ENCODE measurements at places on chromosomes 7 and 10.
A peak's percentile ranks its signal among the peaks of the same experiment; 100 is the strongest.

DNA sequence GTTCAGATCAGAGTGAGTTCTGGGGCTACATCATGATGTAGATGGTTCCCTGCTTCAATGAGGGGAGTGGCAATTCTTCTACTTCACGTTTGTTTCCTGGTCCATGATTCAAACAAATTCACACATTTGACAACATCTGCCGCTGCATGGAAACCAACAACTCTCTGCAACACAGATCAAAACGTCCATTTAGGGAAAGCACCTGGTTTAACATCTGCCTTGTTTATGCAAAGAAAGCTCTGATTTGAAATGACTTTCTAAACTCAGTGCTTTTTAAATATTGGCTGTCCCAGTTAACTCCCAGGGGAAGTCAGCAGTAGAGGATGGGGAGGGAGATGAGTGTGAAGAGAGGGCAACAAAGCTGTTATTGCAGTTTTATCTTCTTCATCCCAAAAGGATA, 93.8 kb downstream of the GAD2 start:
- DNase-seq, result no peak

DNA sequence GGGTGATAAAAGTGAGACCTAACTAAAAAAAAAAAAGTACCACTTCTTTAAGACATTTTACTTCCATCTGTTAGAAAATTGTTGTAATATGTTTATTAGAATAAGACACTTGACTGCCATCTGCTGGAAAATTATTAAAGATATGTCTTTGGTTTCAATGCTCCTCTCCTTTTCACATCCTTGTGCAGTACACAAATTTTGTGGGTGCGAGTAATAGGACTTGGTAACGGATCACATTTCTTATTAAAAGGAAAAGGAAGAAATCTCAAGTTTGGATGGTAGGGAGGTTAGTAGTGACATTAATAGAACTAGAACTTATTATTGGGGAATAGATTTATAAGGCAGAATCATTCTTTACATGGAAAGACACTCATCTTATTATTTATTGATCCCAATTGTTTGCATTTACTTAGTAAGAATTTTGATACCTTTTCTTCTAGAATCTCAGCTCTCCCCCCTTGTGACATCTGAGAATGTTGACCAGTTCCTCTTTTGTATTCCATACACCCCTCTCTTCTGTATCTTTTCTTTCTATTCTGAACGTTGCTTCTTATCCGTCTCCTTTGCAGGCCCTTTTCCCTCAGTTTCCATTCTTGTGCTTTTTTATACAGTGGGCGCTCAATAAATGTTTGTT, 43.0 kb upstream of the RPA3 start:
- DNase-seq, result peak; percentile 85

- DNase-seq, result no peak
These were observed 146.9 kb upstream of the ZMIZ1 start for GRCh38 chr10:78921895-78922294.

GRCh38 chr10:75528392-75528791, 97.0 kb downstream of the LRMDA start:
- DNase-seq, result no peak

DNA sequence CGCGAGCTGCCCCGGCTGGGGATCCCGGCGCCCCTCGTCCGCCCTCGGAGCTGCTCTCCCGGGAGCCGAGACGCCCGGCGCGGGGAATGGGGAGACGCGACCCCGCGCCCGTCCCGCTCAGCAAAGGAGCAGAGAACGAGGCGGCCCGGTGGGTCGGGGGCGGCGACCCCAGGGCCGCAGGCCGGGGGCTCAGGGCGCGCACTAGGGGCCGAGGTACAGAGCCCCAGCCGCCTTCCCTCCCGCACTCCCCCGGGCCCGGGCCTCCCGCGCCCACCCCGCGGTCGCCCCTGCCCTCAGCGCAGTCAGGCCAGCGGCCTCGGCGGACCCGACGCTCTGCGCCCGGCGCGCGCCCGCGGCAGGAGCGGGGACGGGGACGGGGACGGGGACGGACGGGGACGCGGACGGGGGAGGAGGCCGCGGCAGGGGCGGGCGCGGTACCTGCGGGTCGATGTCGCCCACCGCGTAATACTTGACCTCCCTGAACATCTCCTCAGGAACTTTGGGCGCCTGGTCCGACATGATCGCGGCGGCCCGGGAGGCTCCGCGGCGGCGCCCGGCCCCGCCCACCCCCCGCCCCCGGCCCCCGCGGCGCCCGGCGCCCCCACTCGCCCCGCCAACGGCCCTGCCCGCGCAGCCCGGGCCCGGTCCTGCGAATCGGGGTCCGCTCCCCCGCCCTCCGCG, 373 bp downstream of the PAXIP1 start:
- DNase-seq, result no peak

- DNase-seq, result no peak
These were observed 18.9 kb downstream of the APBB1IP start for GRCh38 chr10:26457088-26457487.

DNA sequence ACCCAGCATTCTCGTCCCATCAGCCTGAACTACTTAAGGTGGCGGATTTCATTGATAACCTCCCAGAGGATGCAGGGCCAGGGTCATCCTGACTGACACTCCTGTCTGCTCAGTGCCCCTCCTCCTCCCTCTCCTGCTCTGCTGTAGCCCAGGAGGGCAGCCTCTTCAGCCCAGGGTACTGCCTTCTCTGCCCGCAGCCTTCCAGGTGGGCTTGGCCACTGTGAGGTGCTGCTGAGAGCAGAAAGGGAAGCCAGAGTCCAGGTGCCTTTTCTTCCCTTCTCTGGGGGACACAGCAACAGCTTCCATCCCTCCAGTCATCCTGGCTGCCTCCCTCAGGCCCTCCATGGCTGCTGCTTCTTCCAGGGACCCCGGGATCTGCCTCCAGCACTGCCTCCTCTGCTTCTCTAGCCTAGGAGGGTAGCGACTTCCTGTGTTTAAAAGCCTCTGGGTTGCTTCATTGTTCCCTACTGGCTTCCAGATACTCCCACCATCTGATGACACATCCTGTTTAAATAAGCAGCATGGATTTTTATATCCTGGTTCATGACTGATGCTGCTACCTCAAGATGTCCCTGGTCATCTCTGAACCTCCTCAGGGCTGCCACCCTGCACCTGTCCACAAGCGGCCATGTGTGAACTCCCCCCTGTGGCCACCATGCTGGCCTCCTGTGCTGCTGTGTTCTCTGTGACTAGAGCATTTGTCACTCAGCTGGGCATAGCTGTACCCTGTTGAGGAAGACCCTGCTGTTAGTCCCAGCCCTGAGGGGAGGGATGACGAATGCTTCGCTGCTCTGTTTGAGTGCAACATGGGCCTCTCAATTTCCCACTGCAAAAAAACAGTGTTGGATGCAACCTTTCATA, 55.8 kb downstream of the AKR1C4 start:
- no peak for DNase-seq

GRCh38 chr10:103562383-103562782, 68.9 kb downstream of the NEURL1 start:
- DNase-seq, result no peak

DNA sequence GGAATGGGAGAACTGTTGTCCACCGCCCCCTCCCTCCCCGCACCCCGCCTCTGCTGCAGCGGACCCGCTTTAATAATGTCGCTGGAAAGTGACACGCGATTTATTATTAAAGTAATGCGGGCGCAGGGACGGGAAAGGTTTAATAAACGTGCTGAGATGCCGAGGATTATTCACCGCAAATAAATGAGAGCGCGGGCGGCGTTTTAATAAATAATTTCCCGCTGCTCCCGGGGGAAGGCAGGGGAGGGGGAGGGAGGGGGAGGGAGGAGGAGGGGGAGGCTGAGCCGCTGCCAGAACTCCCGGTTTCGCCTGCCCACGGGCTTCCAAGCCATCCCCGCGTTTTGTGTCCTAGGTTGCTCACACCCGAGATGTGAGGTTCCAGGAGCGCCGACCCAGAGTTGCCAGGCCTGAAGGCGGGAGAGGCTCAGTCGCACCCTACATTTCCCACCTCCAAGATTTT, 5.1 kb downstream of the KAZALD1 start:
- DNase-seq, result no peak

- DNase-seq, result no peak
These were observed 36.0 kb upstream of the RSU1 start for GRCh38 chr10:16853201-16853600.

DNA sequence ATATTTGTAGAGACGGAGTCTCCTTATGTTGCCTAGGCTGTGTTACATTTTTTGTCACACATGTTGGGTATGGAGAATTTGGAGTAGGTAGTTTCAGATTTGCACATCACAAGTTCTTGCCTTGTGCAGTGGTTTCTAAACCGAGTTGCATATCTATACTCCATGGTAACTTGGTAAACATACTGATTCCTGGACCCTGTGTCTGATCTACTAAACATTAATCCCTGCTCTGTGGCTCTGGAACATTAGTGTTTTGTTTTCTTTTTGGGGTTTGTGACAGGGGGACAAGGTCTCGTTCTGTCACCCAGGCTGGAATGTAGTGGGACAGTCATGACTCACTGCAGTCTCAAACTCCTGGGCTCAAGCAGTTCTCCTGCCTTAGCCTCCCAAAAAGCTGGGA, 24.7 kb downstream of the AUTS2 start:
- DNase-seq, result no peak

- DNase-seq, result no peak
These were observed 350.0 kb upstream of the FZD8 start for GRCh38 chr10:35992107-35992506.

DNA sequence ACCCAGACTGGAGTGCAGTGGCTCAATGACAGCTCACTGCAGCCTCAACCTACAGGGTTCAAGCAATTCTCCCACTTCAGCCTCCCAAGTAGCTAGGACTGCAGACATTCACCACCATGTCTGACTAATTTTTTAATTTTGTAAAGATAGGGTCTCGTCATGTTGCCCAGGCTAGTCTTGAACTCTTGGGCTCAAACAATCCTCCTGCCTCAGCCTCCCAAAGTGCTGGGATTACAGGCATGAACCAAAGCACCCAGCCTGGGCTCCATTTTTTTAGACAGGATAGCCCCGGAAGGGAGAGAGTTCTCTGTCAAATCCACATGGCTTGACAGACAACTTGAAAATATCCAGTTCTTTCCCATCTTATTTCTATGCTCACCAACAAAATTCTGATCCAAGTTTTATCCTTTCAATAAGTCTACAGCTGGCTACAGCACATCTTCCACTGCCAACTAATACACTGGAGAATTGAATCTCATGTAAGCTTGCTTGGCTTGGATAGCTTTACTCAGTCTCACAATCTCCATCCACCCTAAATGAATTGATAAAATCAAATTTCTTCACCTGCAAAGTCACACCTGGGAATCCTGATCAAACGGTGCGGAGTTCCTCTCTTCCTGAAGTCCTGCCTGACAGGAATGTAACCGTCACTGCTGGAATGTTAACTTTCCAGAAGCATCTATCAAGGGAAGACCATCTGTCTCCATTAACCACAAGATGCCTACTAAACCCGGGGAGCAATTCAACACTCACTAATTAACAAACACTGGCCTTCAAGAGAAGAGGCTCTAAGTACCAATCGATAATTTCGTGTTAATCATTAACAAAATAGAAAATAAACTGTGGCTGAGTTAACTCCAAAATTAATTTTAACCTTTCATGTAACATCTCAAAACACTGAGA, 239.7 kb upstream of the MKLN1 start:
- DNase-seq, result no peak

- DNase-seq, result no peak
These were observed 1288.5 kb upstream of the AUTS2 start for GRCh38 chr7:68309806-68310205.

GRCh38 chr10:114810926-114811325, 10.7 kb upstream of the FHIP2A start:
- no peak for DNase-seq

DNA sequence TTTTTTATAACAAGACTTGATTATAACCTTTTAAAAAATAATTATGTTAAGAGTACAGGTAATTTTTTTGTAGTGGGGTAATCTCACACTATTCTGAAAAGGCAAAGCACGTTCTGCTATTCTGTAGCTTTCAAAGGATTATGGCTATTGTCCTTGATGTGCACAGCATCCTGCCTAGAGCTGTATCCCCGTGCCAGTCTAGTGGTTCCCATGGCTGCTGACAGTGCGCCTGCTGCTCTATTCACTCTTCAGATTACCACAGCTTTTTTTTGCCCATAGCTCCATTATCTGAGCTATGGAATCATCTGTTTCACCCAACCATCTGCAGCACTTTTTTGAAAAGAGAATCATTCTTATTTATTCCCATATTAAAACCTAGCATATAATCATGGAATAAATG, 723.4 kb downstream of the PHTF2 start:
- DNase-seq, result no peak

DNA sequence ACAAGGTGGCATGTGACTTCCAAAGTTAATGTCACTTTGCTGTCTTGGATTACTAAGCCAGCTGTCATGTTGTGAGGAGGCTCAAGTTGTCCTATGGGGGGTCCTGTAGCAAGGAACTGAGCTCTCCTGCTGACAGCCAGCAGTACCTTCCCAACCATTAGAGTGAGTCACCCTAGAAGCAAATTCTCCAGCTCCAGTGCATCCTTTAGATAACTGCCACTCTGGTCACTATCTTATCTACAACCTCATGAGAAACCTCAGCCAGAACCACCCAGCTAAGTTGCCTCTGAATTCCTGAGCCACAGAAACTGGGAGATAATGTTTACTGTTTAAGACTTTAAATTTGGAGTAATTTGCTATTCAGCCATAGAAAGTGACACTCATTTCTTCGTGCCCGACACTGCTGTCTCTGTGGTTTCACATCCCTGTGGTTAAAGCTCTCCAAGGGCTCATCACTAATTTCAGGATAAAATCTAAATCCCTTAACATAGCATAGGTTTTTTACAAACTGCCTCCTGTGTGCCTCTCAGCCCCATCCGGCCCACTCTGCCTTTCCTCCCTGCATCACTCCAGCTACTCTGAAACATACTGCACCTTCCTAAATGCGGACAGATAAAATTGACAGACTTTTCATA, 83.5 kb downstream of the PRR15 start:
- DNase-seq, result no peak

DNA sequence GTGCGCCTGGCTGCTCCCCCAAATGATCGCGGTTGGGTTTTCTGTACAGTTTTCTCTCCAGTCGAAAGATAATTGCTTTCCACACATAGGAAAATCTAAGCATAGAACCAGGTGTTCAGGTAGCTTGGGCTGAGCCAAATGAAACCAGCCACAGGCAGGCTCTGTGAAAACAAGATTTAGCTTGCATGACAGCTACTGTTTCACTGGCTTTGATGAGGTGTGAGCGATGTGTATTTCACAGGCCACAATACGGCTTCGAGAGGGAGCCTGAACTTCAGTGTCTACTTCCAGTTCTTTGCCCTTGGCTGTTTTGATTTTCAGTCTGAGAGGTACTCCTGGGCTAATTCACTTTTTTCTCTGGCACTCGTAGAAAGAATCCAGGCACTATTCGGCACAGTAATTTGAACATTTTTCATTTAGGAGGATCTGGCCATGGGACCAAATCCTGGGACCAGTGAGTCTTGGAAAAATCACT, 110.5 kb downstream of the JCAD start:
- no peak for DNase-seq

GRCh38 chr7:50697748-50698147, 84.9 kb downstream of the GRB10 start:
- DNase-seq, result no peak

- DNase-seq, result no peak
These were observed 172.6 kb upstream of the BET1 start for GRCh38 chr7:94176694-94177200.

All from NCI-H1694 (cell line).